Activated CD4-positive, alpha-beta T cell treated with anti-CD3 and anti-CD28 coated beads, Interleukin-2, Interleukin-6, amounts not matched to agents 100 ng/mL and 50 ng/mL, durations not matched to agents 16 hours and 8 hours (primary cell): ENCODE measurements at places on chromosomes 3 and 15.

- no peak for DNase-seq
Measured at GRCh38 chr3:51395493-51396213, 4.6 kb downstream of the RBM15B start.

- DNase-seq, result no peak
Measured at GRCh38 chr15:91522605-91523332, 330.7 kb upstream of the SLCO3A1 start.

DNA sequence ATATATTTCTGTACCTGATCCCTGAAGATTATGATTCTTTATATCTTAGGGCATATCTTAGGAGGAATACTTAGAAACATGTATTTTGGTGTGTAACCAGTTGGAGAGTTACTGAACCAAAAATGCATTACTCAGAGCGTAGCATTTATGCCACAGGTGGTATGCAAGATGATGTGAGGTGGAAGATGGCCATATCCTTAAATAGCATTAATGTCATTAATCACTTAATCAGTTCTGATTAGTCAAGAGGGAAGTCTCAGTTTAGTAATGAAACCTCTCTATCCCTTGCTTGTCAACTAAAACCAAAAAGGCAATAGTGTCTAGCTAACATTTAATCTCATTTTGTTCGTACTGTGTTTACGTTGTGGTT is 130.5 kb upstream of the PHLDB2 start:
- no peak for DNase-seq

DNA sequence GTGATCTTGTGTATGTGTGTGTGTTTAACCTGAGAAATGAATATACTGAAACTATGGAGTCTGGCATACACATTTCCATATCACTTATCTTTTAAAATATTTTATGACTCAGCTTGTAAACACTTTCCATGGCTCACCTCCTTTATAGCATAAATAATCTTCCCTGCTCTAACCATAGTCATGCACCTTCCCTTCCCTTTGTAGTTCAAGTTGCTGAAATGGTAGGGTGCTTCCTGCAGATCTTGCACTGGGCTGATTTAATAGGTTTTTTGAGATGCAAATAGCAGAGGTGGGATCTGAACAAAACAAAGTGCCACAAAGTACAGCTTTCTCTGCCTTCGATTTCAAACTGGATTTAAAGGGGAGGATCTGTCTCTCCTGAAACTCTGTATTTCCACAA is 712.7 kb upstream of the LMCD1 start:
- no peak for DNase-seq

- DNase-seq, result no peak
Measured at GRCh38 chr3:182357928-182358327, 435.4 kb upstream of the ATP11B start.

GRCh38 chr15:25694239-25694584 is 168.9 kb downstream of the ATP10A start:
- DNase-seq, result no peak

DNA sequence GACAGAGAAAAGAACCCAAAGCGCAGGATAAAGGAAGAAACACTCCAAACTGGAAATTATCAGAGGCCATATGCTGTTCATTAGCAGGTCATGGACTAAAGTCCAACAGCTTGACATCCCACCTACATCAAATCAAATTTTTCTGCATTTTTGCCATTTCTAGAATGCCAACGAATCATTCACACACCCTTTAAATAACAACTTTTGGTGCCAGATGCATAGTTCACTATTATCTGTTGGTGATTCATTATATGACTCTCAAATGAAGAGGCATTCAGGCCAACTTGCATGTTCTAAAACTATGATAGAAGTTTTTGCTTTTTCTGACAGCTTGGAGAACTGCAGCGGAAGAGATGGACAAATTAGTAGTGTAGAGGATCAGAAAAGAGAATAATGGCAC is 529.8 kb upstream of the NAALADL2 start:
- no peak for DNase-seq

DNA sequence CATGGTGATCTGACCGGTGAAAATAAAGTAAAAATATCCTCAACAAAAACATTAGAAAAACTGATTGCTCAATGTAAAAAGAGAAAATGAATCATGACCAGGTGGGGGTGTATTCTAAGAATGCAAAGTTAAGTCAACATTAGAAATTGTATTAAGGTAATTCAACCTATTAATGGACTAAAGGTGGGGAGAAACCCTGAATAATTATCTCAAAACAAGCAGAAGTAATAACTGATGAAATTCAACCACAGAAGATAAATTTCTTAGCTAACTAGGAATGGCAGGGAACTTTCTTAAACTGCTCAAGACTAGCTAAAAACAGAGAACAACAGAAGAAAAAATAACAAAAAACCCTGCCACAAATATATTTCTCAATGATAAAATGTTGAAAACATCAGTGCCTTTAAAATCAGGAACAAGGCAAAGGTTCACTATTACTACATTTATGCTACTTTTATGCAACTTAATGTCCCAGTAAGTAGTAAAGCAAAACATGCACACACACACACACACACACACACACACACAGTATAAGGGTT is 204.4 kb upstream of the THBS1 start:
- no peak for DNase-seq

- DNase-seq, result no peak
Measured at GRCh38 chr3:145681181-145681580, 479.8 kb downstream of the PLOD2 start.
